ENCODE measurements at places on chromosomes 6 and 20. TPM values are rescaled to one million over a fixed set of nuclear protein-coding genes. Genes with fewer than 3 reads are reported as not detected.

GRCh38 chr6:155311086-155311485 lies 3.2 kb downstream of the TFB1M start:
- DNase-seq = no peak

DNA sequence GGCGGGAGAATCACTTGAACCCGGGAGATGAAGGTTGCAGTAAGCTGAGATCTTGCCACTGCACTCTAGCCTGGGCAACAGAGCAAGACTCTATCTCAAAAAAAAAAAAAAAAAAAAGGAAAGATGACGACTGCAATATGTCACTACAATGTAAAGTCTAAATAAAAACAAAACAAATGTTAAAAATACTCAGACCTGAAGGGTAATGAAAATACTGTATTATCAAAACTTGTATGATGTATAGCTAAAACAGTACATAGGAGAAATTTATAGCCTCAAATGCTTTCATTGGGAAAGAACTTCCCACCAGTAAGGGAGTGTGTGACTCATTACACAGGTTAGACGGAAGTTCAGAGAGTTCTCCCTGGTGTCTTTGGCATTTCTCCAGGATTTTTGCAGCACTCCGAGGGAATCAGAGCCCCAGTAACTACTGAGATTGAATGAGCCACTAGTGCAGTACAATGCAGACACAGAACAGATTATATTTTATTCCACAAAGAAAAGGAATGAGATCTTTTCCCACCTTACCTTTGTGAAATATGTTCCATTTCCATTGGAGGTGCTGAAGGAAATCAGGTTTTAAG lies 12.5 kb upstream of the RALGAPB start:
- no peak for DNase-seq

GRCh38 chr6:79048611-79049010 lies 29.4 kb downstream of the PHIP start:
- DNase-seq = peak; percentile 16

DNA sequence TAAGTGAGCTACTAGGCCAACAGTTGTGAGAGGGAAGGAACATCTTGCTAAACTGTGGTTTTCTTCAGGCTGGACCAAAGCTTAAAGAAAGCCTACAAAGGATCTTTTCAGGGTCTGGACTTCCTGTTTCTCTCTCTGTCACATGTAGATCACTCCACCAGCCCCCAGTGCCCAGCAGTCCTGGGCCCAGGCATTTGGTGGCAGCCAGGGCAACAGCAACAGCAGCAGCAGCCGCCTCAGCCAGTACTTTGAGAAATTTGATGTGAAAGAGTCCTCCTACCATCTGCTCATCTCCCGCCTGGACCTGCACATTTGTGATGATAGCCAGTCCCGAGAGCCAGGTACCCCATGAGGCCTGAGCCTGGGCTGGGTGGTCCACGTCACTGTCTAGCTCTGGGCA lies 44.1 kb downstream of the BLTP3A start:
- no peak for DNase-seq

DNA sequence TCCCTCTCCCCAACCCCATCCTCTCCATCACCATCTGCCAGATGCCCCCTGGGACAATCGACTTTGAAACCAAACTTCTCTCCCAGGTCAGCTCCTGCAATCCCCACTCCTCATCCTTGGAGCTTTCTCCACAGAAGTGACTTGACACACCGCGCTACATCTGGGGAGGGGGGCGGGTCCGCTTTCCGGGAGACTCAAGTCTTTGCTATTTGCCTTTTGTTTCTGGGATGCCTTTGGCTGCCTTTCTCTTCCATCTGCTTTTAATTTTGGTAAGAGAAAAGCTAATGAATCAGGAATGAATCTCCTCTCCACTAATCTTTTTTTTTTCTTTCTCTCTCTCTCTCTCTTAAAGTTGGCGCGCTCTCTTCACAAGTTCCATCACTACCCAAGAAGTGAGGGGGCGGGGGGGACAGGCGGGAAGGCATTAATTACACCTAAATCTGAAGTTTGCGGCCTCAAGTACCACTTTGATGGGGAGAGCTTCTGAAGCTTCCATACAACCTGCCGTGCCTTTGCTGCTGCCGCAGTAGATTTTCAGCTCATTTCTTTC lies 664 bp upstream of the TPBG start:
- no peak for DNase-seq

GRCh38 chr6:144840619-144841018 lies 555.5 kb downstream of the UTRN start:
- DNase-seq = no peak

DNA sequence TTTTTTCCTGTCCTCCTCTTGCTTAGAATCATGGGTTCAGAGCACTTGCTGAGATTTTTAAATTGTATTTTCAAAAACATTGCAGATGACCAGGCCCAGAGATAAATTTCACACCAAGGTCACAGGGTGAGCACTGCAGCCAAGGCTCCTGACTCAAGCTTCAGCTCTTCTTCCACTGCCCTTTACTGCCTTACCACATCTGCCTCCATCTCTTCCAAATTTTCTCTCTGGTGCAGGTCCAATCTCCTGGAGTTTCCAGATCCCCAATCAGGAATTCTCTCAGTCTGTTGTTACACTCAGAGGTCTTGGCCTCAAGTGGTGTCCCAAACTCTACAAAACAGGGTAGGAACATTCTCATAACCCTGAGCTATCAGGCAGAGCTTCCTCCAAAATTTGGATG lies 12.7 kb downstream of the SNAP25 start:
- DNase-seq = no peak

DNA sequence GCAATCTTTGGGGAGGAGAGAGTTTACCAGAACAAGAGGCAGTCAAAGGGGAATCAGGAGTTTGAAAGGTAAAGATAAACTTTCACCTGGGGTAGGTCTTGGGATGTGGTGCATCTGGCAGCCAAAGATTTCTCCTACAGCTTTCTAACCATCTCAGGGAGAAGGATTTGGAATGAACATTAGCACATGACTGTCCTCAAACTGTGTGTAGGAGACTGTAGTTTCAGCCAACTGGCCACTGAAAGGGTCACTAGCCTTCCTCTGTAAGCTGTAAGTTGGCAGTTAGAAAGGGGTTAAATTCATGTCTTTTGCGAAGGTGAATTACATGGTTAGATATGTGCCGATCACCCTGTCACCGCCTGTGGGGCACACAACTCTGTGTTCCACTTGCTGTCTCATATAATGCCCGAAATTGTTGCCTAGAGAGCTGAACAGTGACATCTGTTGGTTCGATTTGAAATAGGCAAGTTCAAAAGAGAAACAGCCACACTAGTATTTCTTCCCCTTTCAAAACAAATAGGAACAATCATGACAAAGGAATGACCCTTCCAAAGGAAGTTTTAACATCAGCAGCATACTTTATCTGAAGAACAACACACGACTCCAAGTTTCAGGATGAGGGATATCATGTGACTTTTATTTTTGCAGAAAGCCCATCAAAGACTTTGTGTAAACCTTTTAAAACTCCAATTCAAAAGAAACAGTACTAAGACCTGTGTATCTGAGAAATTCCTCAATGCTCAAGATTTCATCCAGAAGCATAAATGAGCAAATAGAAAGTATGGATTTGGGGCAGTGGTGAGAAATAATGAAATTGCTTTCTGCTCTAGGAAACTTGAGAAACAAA lies 1.1 kb upstream of the OPN5 start:
- peak; percentile 56 for DNase-seq

The NMBR gene
- total RNA-seq = not detected

DNA sequence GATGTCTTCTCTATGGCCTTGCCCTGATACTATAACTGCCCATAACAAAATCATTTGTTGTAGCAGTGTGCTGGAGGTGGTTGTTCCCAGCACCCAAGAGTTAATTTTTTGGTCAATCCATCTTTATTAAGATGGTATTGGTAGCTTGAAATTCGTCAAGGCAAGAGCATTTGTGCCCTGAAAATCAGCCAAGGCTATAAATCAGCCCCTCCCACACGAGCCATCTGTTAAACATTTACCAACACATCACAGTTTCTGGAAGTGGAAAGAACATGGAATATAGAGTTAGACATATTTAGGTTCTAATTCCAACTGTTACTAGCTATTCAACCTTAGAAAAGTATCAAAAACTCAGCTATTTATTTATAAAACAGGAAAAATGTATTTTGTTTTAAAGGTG lies 888.4 kb upstream of the GJE1 start:
- no peak for DNase-seq

The FUT9 gene
- not detected for total RNA-seq

DNA sequence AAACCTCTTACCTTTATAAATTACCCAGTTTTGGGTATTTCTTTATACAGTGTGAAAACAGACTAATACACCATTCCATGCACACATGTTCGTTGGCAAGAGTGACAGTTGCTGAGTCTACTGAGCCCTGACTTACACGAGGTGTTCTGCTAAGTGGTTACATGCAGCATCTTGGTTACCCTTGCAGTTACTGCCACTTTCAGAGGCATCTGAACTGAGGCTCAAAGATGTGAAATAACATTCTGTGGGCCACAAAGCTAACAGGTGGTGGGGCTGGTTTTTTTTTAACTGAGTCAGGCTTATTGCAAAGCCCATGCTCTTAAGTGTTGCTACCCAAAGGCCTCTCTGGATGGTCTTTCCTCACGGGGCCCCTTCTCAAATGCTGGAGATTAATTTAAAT lies 54.4 kb upstream of the GTSF1L start:
- no peak for DNase-seq

DNA sequence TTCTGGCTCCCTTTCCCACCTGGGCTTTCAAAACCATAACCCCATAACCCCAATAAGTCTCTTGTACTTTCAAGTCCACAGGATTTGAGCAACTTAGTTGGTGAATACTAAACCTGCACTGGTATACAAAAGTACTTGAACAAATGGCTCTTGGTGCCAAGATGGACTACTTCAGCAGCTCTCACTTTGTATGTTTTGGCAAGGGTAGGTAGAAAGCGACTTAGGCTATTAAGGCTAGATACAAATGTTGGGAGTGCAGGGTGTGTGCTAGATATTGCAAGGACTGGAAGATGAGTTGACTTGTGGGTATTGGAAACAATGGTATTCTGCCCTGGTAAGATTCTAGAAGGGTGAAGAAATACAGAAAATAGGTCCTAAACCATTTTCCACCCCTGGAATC lies 182.6 kb upstream of the MOCS1 start:
- DNase-seq = no peak

- no peak for DNase-seq
These were observed 3.7 kb upstream of the MTG2 start for GRCh38 chr20:62179162-62179504.

DNA sequence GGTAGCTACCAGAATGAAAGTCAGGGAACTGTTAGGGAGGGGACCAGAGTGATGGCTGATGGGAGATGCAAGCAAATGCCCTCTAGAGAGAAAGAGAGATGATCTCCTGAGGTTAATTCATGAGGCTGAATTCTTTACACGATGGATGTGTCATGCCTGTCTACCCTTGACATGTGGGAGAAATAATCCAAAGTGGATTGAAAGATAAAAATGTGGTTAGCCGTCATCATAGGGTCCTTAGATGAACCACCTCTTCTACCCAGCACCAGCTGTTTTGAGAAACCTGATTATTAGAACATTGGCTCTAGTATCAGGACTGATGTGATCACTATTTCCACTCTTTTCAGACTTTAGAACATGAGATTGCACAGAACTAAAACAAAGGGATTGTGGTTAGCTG lies 53.6 kb downstream of the SOBP start:
- DNase-seq = no peak

GRCh38 chr6:99739526-99739925 lies 132.9 kb downstream of the PRDM13 start:
- DNase-seq = no peak

GRCh38 chr6:35161266-35161665 lies 20.1 kb upstream of the TCP11 start:
- no peak for DNase-seq

GRCh38 chr20:9070304-9070703 lies 1.4 kb downstream of the PLCB4 start:
- DNase-seq = no peak

DNA sequence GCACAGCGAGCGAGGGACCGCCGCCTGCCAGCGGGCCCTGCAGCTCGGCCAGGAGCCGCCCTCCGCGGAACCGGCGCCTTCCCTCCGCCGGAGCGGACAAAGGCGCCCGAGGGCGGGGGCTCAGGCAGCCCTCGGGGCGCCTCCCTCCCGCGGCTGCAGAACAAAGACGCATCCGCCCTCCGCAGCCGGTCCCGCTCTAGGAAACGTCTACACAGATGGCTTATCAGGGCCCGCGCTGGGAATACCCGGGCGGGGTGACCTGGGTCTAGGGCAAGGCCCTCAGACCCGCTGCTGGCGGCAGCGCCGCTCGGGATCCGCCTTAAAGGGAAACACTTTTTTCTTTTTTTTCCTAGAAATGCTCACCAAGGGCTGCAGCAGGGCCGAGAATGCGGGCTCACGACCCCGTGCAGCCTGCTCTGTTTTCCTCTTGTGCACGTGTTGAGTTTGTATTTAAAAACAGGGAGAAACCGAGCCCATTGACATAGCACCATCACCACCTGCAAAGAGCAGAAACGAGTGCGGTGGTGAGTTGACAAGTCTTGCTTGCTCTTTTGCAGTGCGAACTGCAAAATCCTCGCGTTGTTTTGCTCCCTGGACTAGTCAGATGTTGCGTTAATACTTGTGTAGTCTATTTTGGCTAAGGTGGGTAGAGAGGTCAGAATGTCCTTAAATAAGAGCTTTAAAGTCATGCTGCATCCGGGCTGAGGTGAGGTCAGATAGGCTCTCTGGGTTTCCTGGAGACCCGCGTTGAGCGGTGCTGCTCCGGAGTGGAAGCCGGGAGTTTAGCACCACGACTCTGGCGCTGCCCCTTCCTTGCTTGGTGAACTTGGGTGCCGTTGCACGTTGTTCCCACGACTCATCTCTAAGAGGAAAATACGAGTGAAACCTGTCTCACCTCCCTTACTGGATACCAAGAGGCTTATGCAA lies 1.1 kb upstream of the RPS6KA2 start:
- peak; percentile 57 for DNase-seq

DNA sequence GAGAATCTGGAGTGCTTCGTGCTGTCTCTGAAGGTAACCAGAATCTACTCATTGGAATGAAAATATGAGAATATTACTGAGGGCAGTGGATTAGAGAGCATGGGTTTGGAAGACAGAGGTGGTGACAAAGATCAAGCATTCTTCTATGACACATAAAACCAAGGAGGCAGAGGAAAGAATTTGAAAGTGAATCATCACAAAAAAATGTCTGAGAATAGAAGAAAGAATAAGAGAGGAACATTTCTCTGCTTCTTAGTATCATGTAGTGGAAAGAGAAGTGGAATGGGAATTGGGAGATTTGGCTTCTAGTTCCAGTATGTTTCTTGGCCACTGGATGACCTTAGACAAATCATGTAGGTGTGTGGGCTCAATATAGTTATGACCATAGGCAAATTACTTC lies 474.0 kb downstream of the TFAP2B start:
- DNase-seq = no peak

- DNase-seq = no peak
These were observed 261.4 kb upstream of the IRAK1BP1 start for GRCh38 chr6:78605909-78606446.

GRCh38 chr6:103872233-103872632 lies 987.5 kb downstream of the HACE1 start:
- DNase-seq = no peak

The R3HDML gene
- total RNA-seq = not detected

DNA sequence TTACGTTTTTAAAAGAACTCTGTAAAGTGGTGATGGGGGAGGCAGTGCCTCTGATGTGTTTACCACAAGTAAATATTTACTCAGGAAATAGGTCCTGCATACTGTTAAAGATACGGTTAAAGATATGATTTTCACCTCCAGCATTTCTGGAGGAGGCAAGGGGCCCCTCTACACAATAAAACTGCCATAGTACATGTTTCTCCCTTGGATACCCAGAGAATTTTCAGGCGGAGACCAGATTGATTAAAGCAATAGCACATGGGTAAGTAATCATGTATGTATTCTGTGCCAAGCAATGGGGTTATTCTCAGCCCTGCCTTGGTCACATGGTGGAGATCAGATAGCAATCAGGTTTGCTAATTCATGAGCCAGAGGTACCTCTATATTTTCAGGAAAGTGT lies 9.6 kb downstream of the RIPOR2 start:
- no peak for DNase-seq

- DNase-seq = no peak
These were observed 287.0 kb upstream of the RSPO3 start for GRCh38 chr6:126831461-126831860.

Measured in activated CD8-positive, alpha-beta T cell treated with anti-CD3 and anti-CD28 coated beads for 36 hours (primary cell).